GM19239 (cell line): ENCODE measurements at places on chromosomes 7 and 10.
A peak's percentile ranks its signal among the peaks of the same experiment; 100 is the strongest.

DNA sequence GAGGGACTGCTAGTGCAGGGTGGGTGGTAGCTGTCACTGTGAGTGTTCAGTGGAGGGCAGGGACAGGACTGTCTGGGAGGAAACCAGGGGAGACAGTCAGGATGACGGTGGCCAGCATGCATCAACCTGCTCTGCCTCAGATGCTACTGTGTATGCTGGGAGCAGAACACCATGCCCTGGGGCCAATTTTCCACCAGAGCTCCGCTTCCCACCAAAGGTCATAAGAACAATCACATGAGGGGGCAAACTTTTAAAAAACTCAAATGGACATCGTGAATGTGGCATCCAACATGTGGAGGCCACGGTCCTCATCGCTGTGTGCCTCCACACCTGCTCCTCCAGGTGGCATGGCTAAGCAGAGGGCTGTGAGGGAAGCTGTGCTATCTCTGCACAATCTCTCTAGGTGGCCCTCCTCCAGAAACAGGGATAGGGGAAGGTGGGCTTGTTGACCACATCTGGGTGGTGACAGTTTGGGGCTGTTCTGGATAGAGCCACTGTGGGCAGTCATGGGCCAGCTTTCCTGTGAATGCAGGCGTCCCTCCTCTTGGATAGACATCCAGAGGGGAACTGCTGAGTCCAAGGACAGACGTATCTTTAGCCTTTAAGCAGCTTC is 411.0 kb downstream of the PTPRN2 start:
- no peak for DNase-seq

DNA sequence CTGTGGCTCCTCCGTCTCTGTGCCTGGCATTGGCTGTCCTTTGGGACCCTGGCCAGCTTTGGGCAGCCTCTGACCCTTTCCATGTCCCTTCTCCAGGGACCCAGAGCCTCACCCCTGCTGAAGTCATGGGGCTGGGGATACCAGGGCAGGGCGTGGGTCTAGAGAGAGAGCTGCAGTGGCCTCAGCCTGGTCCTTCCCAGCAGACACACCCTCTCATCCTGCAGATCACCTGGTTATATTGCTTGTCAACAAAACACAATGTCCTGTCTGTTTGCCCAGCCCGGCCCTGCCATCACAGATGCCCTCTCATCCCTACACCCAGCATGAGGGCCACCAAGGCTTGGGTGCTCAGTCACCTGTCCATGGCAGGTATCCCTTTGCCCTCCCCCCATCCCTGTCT is 1.8 kb downstream of the MUC17 start:
- no peak for DNase-seq

DNA sequence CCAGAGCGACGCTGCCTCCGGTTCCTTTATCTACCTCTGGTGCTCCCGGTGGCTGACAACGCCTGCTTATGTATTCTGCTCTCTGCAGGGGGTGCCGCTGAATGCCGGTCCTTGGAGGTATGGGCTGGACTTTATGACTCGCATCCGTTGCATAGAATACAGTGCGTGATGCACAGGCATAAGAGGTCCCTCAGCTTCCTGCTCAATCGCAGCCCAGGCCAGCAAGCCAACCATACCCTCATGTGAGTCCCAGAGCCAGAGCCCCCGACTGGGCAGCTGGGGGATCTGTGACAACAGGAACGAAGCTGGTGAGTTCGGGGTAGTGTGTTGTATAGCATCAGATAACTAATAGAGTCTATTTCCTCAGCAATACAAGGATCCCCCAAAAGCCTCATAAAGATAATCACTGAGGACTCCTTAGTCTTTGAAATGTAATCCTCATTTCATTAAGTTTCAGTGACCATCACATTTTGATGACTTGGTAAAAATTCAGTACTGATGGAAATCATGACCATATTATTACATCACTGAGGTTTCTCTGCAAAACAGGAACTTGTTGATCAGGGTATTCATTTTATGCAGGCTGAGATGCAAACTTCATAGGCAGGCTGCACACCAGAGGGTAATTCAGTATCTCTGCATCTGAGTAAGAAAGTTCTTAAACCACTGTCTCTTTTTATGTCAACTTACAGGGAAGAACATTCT is 607.8 kb downstream of the PTPRN2 start:
- DNase-seq, result no peak

GRCh38 chr7:105304040-105304895 is 84.5 kb downstream of the SRPK2 start:
- DNase-seq, result peak; percentile 12

GRCh38 chr7:158917818-158918217 is 61.5 kb downstream of the DYNC2I1 start:
- no peak for DNase-seq

GRCh38 chr10:33337326-33337957 is 3.0 kb upstream of the NRP1 start:
- no peak for DNase-seq

- DNase-seq, result no peak
Observed at GRCh38 chr7:157233677-157234076, 95.0 kb downstream of the UBE3C start.

GRCh38 chr7:134767520-134768168 is 11.8 kb upstream of the CALD1 start:
- no peak for DNase-seq

- DNase-seq, result peak; percentile 19
Observed at GRCh38 chr10:74871595-74872382, 45.4 kb downstream of the KAT6B start.

- DNase-seq, result no peak
Observed at GRCh38 chr7:13111230-13111629, 423.8 kb downstream of the ARL4A start.

DNA sequence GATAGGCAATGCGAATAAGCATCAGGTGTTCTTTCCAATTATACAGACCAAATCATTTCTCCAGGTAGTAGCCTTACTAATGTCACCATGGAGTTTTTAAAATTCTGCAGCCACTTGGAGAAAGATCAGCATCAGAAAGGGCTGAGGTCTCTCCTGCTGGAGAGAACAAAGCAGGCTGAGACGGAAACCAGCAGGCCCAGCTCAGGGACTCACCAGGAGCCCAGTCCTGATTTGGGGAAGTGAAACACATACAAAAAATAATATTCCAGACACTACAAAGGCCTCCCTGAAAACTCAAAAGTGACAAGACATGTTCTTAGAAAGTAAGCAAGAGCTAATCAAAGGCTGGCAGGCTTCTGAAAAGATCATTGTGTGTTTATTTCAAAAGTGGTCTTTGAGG is 207.1 kb upstream of the GHITM start:
- no peak for DNase-seq

GRCh38 chr7:81957517-81957916 is 187.7 kb upstream of the HGF start:
- DNase-seq, result no peak

DNA sequence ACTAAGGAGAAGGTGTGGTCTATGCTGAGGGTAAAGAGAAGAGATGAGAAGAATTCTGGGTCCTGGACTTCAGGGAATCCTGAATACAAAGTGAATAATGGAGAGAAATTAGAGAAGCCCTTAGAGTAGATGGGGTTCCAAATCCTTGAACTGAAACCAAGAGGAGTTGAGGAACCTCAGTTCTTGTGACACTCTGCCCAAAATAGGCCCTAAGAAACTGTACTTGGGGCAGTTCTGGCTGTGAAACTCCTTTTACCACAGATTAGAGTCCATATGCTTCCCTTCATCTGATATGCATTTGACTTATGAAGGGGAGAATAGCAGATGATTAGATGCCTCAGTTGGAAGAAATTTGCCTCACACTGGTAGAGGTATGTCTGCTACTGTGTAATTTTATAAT is 19.0 kb downstream of the TES start:
- DNase-seq, result no peak

- no peak for DNase-seq
Observed at GRCh38 chr10:49292565-49293207, 6.3 kb upstream of the C10orf71 start.

- DNase-seq, result no peak
Observed at GRCh38 chr7:127769696-127770400, 117.9 kb downstream of the SND1 start.

DNA sequence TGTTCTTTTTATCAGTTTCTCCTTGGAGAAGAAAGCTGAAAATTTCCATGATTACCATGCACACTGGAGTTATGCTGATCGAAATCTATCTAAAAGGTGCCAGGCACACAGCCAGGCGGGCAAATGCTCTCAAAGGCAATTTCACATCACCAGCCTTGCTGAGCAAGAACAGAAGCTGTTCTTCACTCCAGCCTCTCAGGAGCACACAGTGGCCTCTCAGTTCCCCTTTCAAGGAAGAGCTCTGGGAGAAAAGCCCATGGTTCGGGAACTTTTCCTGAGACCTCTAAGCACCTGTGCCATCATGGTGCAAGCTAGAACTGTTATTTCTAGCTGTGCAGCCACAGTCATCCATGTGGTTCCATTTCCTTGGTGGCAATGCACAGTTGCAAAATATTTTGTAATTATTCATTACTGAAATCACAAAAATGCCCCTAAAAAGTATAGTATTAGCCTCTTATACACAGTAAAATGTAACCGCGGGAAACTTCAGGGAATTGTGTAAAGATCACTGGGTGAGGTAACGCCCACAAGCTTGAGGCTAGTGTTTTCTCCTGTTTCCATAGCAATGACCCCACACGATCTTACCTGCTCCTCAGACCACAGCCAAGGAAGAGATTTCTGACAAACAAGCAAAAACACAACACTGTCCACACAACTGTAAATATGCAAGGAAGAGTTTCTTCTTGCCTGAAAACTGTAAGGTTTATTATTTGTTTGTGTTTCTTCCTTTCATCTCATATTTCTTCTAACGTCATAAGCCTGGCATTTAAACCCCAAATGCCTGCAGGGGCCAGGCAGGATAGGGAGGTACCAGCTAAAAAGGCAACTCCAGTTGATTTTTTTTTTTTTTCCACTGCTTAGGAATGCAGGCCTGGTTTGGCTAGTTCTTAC is 121.2 kb downstream of the FAM107B start:
- DNase-seq, result no peak

GRCh38 chr10:131085091-131085860 is 226.2 kb downstream of the TCERG1L start:
- no peak for DNase-seq

DNA sequence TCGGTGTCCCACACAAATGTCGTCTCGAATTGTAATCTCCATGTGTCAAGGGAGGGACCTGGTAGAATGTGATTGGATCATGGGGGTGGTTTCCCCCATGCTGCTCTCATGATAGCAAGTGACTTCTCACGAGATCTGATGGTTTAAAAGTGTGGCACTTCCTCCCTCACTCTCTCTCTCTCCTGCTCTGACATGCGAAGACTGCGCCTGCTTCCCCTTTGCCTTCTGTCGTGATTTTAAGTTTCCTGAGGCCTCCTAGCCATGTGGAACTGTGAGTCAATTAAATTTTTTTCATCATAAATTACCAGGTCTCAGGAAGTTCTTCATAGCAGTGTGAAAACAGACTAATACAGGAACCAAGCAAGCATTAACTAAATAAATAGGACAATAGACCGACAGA is 229.1 kb downstream of the GFRA1 start:
- DNase-seq, result no peak

GRCh38 chr7:30650421-30650808 is 31.8 kb downstream of the CRHR2 start:
- DNase-seq, result no peak

DNA sequence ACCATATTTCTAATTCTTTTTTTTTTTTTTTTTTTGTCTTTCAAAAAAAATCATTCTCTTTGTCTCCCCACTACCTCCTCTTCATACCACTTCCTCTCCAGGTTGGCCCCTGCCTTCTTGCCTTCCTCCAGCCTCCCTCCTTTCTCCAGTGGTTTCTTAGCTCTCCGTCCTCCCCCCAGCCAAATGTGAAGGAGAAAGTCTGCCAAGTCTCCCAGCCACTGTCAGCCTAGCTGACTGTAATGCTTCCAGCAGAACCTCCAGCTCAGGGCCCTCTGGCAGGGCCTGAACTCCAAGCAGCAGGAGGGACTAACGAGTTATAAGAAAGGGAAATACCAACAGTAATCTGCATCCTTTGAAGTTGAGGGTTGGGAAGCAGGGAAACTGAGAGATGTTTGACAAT is 35.5 kb upstream of the BICC1 start:
- DNase-seq, result no peak

DNA sequence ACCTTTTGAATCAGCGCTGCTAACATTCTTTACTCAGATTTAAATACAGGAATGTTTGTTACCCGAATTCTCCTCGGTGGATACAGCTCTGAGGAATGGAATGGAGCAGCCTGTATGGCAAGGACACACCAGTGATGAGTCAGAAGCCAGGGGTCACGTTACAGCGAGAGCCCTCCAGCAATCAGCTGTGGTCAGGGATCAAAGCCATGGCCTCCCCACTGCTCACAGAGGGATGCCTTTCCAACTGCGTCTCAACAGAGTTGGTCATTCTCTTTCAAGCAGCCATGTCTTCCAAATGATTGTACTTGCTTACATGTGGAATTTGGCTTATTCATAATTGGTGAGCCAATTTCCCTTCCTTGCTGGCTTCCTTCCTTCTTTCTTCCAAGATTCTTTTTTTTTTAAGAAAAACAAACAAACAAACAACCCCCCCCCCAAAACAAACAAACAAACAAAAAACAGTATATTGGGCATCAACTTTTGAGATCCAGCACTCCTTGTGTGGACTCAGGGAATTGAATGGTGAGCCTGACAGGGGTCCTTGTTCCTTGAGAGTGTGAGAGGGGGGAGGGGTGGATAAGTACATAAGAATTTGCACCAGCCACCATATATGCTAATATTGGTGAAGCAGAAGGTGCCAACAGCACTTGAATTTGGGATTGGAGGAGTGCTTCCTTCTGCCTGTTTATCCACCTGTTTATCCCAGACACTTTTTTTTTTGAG is 100.2 kb downstream of the ATXN7L1 start:
- no peak for DNase-seq

GRCh38 chr7:155882596-155882995 is 70.3 kb upstream of the SHH start:
- no peak for DNase-seq

GRCh38 chr7:3957472-3958108 is 656.5 kb downstream of the SDK1 start:
- DNase-seq, result peak; percentile 37

GRCh38 chr10:113459626-113460280 is 93.1 kb upstream of the HABP2 start:
- DNase-seq, result no peak

DNA sequence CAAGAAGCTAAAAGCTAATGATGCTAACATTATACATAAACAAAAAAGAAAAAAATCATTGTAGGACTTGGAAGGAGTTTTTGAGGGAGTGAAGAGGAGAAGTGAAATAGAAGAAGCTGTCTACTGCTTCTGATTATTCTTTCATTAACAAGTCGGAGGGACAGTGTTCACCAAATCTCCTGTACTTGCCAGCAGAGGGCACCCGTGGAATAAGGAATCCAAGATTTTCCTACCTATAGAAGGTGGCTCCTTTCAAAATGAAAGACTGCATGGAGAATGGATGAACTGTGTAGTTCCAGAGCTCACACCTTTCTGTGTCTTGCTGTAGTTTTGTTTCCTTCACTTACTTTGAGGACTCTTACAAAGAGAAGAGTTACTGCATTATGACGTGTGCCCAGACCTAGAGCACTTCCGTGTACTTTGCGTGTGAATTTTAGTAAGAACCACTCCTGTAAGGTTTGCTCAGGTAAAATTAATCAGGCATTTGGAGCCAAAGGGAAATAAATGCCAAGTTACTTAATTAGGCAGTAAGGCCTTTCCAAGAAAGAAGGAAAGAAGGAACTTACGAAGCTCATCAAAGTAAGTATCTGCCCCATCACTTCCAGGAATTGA is 145.1 kb downstream of the SEMA3D start:
- DNase-seq, result peak; percentile 0

- DNase-seq, result no peak
Observed at GRCh38 chr10:50375051-50375452, 123.7 kb upstream of the ASAH2 start.

- no peak for DNase-seq
Observed at GRCh38 chr10:90484518-90484917, 373.3 kb downstream of the HTR7 start.
